Naive thymus-derived CD8-positive, alpha-beta T cell (primary cell): ENCODE measurements at places on chromosomes 16 and 17. TPM values are rescaled to one million over a fixed set of nuclear protein-coding genes. Genes with fewer than 3 reads are reported as not detected.

GRCh38 chr16:68776821-68777485 is 39.9 kb downstream of the CDH1 start:
- H3K36me3 ChIP-seq, result no peaks in the 10 kb centered on the region
- H3K27ac ChIP-seq, result peak overlapping the region; percentile 76
- peaks cover 8% of the 10 kb centered on the region for H3K4me1 ChIP-seq
- H3K27me3 ChIP-seq, result no peaks in the 10 kb centered on the region
- DNase-seq, result peak; percentile 21

DNA sequence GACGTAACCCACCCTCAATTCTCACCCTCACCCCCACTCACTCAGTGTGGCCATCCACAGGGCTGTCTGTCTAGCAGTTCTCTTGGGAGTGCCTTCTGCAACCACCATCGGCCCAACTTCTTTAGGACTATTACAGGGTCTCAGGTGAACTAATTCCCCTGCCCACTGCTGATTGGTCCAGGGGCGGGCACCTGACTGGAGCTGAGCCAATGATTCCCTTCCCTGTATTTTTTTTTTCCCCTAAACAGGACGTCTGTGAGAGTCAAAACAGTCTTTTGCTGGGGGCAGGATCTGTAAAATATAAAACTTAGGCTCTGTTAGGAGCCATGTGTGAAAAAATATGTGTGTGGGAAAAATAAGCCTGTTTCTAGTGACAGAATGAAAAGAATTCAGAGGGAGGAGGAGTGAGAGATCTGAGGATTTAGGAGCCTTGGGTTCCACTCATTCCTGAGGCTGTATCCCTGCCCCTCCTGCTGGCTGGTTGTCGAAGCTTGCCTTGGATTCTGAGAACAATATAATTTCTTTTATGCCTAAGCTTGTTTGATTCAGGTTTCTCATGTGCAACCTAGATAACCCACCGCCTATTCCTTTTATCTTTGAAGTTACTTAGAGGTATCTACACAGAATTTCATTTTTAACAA is 115.0 kb downstream of the SPACA3 start:
- H3K27ac ChIP-seq, result no peak overlapping the region
- no peaks in the 10 kb centered on the region for H3K36me3 ChIP-seq
- H3K4me1 ChIP-seq, result no peaks in the 10 kb centered on the region
- no peak overlapping the region for H3K4me3 ChIP-seq

GRCh38 chr16:65876056-65876408 is 490.5 kb upstream of the CDH5 start:
- no peaks in the 10 kb centered on the region for H3K36me3 ChIP-seq
- DNase-seq, result no peak
- H3K27ac ChIP-seq, result no peak overlapping the region
- peaks cover 7% of the 10 kb centered on the region for H3K27me3 ChIP-seq
- no peaks in the 10 kb centered on the region for H3K4me1 ChIP-seq
- no peak overlapping the region for H3K4me3 ChIP-seq

- no peaks in the 10 kb centered on the region for H3K36me3 ChIP-seq
- H3K27me3 ChIP-seq, result peaks cover 3% of the 10 kb centered on the region
- no peak overlapping the region for H3K27ac ChIP-seq
- H3K4me3 ChIP-seq, result no peak overlapping the region
- H3K4me1 ChIP-seq, result no peaks in the 10 kb centered on the region
These were observed 135.6 kb upstream of the IRX3 start for GRCh38 chr16:54422159-54422558.

DNA sequence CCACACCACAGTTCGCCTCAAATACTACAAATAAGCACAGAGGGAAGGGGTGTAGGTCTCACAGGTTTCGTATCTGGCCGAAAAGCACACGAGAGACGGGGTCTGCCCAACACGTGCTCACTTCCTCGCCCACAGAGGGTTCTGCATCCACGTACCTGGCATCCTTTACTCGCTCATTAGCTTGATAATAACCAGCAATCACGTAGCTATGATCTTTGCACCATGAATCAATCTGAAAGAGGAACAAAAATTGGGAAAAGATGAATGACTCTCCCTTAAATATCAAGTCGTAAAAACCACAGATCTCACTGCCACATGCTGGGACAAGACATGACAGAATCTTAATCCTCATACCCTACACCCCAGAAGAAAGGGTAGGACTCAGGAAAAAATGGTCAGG is 10.5 kb downstream of the EMC8 start:
- H3K4me3 ChIP-seq, result no peak overlapping the region
- H3K4me1 ChIP-seq, result peaks cover 42% of the 10 kb centered on the region
- peak overlapping the region; percentile 86 for H3K27ac ChIP-seq
- no peaks in the 10 kb centered on the region for H3K27me3 ChIP-seq
- peaks cover 6% of the 10 kb centered on the region for H3K36me3 ChIP-seq
- no peak for DNase-seq

TBC1D3E gene
- not detected for total RNA-seq

KLHL10 gene
- not detected for total RNA-seq

TP53TG3B gene
- total RNA-seq, result not detected

RMI2 gene
- total RNA-seq, result 2.8 TPM

SPIRE2 gene
- 2.3 TPM for total RNA-seq
